ENCODE measurements at places on chromosomes 13 and 19.

- no peak for DNase-seq
Measured at GRCh38 chr13:71590654-71591148, 276.3 kb downstream of the DACH1 start.

DNA sequence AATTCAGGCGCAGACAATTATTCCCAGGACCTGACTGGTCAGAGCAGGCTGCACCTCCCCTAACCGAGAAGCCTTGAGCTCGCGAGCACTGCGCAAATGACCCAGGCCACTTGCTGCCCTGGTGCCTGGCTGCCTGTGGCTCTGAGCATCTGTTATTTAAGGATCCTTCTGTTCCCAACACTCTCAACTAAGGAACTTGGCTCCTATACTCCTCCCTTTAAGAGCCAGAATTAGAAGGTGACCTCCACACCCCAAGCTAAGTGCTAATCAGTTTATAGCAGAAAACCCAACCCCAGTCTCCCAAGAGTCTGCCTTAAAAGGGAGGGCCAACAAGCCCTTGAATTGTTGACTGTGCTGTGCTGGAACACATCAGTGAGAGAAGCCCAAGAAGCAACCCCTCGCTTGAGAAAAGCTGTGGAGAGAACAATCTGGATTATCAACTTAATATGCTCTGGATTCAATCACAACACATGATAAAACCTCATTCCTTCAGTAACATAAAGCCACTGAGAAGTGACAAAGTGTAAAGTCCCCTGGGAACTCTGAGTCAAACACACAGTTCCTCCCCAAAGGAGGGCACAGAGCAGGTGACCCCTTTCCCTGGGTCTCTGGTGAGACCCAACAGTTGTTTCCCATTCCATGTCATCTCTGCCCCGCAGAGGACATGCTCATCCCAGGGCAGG lies 14.6 kb downstream of the AKAP8L start:
- DNase-seq = no peak

DNA sequence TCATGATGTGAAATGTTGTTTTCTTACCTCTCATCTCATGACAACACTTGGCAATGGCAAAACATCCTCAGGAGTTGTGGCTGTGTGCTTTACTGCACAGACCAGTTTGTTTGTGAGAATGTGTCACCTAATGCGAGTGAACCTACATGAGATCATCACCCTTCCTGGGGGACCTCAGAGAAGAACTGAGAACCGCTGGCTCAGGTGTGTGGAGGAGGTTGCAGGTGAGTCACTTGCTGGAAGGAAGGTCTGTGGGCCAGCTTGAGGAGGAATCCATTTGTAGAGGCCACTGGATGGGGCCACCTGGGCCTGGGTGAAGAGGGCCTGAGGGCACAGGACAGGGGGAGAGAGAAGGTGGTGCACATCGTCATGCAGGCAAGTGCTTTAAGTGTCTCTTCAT lies 3.0 kb upstream of the CEACAM1 start:
- no peak for DNase-seq

- no peak for DNase-seq
Measured at GRCh38 chr19:43551399-43552197, 18.6 kb downstream of the ZNF575 start.

DNA sequence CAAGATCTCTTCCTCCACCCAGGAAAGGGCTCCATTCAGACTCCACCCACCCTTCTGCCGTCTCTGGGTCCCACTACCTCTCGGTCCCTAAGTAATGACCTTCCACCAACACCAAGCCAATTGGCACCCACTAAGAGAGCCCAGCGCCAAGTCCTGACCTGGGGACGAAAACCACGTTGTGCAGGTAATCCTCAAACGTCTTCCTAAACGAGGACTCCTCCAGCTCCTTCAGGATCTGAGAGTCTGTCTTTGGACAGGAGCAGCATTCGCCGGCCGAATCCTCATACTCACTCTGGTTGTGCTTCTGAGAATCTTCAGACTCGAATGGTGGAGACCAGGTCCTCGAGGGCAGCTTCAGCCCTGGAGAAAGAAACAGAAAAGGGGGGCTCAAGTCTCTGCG lies 83.1 kb downstream of the ZNF557 start:
- no peak for DNase-seq
